ENCODE measurements at places on chromosomes 6 and 20. TPM values are rescaled to one million over a fixed set of nuclear protein-coding genes. Genes with fewer than 3 reads are reported as not detected.

- DNase-seq: no peak
Measured at GRCh38 chr6:99933129-99933528, 60.9 kb downstream of the MCHR2 start.

- no peak for DNase-seq
Measured at GRCh38 chr20:32355417-32355841, 2.7 kb upstream of the ASXL1 start.

DNA sequence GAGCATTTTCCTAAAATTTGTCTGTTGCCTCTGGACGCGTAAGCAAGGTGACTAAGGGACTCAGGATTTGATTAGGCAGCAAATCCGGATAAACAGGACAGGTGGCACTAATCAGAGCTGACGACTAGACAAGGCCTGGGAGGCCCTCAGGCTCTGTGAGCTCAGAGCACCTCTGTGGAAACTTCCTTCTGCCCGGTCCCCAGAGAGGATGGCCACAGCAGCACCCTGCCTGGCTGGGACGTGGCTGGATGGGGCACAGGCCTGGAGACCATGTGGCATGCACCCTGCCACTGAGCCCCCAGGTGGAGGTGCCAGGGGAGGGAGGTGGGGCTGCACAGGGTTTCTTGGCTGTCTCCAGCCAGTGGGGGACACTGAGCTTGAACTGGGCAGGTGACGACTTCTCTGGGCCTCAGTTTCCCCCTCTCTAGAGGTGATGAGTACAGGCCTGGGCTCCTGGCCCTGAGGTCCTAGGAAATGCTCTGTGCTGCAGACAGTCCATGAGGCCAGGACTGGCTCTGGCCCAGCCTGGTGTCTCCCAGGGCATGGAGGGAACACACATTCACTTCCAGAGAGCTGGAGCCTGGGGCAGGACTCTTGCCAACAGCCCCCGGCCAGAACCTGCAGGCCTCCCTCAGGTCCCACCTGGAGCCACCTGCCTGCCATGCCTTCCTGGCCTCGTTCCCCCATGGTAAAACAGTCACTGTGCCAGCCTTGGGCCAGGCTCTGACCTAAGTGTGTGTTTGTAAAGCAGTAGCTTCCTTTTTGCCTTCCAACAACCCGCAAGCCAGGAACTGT lies 39.6 kb upstream of the STX16 start:
- DNase-seq: no peak

GRCh38 chr6:163331245-163331644 lies 83.3 kb upstream of the QKI start:
- no peak for DNase-seq

GRCh38 chr20:37702403-37703034 lies 8.7 kb downstream of the CTNNBL1 start:
- DNase-seq: no peak

Gene EYA4
- polyA plus RNA-seq: 0.22 TPM

DNA sequence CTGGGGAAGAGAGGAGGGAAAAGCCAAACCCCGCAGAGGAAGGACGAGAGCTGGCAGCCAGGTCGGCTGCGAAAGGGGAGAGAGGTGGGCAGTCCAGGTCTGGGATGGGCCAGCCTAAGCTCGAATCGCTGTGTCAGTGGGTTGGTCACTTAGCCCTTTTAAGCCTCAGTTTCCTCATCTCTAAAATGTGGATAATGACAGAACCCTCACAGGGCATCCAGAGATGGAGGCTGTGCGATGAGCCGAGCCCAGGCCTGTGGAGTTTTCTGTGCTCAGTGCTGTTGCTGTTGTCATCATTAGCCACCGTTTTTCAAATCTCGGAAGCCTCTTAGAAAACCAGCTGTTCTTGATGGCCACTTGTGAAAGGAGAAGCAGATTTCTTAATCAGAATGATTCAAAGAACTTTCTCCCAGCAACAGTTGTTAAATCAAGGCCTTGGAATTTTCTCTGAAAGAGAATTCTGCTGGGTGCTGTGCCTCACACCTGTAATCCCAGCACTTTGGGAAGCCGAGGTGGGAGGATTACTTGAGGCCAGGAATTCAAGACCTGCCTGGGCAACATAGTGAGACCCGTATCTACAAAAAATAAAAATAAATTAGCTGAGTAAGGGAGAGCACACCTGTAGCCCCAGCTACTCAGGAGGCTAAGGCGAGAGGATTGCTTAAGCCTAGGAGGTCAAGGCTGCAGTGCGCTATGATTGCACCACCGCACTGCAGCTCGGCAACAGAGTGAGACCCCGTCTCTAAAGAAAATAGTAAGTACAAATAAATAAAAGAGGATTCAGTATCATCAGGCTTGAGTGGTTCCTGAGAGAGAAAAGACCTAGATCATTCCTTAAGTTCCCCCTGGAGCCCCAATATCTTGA lies 46.3 kb upstream of the ENTPD6 start:
- no peak for DNase-seq

DNA sequence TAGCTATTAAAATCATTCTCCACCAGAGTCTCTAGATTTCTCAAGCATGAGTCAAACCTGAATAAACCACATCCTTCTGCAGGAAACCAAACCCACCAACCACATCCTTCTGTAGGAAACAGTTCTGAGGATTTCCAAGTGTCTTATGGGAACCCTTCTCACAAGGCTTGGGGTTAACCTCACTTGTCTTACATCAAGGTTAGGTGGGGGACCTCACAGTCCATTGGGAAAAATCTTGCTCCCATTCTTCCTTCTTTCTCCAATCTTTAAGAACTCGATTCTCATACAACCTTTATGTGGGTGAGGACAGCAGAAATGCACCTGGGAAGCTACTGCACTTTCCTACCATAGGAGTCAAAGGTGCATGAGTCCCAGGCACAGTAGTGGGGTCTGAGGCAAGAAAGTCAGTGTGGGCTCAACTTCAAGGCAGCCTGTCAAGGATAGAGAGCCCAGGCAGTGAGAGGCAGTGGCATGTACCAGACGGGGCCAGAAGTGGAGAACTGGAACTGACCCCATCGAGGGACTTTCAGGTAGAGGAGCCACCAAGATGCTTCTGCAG lies 114.5 kb downstream of the SLC22A3 start:
- peak; percentile 70 for DNase-seq

DNA sequence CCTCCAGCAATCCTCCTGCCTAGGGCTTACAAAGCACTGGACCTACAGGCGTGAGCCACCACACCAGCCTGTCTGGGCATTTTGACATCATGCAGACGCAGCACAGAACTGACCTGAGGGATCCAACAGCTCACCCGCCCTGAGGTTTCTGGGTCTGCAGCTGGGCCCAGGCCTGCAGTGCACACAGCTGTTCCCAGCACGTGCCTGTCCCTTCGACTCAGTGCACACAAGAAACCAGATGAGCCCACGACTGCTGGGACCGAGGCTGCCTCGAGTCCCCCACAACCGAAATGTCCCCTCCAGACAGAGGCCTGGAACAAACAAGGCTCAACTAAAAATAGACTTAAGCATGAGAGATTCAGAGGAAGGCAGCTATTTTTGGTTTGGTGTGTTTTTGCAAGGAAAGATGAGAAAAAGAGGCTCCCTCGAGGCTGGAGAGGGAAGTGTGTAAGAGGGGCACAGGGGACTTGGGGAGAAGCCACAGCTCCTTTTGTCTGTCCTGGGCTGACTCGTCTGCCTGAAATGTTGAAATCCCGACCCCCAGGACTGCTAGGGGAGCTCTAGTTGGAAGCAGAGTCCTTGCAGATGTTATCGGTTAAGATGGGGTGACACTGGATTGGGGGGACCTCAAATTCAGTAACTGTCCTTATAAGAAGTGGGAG lies 66.3 kb downstream of the YTHDF1 start:
- no peak for DNase-seq

- no peak for DNase-seq
Measured at GRCh38 chr6:53910834-53911233, 116.0 kb downstream of the LRRC1 start.

DNA sequence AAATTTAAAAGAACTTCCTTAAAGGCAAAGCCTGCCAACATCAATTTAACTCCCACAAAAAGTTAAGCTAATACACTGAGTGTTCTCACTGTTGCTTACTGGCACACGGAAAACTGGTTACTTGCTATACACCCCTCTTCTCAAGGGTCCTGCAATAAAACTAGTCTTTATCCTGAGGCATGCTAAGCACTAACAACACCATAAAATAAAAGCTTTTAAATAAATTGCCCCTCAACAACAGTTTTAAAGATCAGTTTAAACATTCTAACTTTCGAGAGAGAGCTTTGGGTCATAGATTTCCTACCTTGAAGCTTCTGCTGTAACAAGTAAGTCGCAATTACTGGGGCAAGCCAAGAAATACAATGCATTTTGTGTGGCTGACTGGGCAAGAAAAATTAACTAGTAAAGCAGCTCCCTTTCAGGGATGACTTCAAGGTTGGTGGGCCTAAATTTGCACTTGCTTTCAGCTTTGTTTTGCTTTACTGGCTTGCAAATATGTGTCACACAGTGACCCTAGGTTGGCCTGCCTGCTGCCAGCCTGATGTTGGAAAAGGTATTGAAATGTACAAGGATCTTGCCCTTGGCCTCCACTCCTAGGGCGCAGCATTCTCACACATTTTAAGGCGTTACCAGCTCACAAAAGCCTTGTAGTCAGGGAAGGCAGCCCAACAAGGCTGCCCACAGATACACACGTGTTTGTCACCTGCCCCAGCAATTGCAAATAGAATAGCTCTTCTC lies 4.0 kb upstream of the HEY2 start:
- no peak for DNase-seq

Gene FAM217A
- polyA plus RNA-seq: 0.65 TPM
